ENCODE measurements at places on chromosomes 4 and X.
A peak's percentile ranks its signal among the peaks of the same experiment; 100 is the strongest.

- DNase-seq = no peak
Observed at GRCh38 chr4:118957722-118958445, 69.2 kb downstream of the SYNPO2 start.

DNA sequence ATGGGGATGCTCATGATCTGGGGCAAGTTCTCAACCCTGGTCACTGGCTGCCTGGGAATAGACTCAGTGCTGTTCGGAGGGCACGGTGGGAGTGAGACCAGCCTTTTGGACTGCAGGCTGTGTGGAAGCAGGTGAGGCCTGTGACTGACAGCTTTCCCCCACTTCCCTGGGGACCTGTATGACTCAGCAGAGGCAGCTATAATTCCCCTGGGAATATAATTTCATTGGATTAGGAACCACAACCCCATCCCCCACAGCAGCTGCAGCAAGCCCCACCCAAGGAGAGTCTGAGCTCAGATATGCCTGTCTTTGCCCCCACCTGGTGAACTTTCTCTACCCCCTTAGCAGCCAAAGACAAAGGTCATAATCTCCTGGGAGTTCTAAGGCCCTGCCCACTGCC lies 408.6 kb downstream of the PPP3CA start:
- no peak for DNase-seq

DNA sequence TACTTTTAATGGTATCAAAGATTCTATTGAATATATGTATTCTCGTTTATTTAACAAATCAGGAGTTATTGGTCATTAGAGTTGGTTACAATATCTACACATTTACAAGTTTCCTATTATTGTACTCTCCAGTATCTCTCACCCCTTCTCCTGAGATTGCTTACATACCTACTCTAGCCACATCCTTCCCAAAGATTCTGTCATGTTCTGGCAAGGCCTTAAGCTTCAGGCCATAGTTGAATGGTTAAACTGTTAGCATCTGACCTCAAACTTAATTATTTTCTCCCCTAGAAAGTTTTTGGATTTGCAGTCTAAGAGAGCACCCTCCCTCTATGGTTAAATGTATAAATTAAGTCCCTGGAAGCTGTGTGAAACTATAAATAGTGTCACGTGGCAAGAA lies 784.2 kb downstream of the GLUD2 start:
- DNase-seq = no peak

GRCh38 chr4:3530663-3531254 lies 1.5 kb downstream of the LRPAP1 start:
- no peak for DNase-seq

DNA sequence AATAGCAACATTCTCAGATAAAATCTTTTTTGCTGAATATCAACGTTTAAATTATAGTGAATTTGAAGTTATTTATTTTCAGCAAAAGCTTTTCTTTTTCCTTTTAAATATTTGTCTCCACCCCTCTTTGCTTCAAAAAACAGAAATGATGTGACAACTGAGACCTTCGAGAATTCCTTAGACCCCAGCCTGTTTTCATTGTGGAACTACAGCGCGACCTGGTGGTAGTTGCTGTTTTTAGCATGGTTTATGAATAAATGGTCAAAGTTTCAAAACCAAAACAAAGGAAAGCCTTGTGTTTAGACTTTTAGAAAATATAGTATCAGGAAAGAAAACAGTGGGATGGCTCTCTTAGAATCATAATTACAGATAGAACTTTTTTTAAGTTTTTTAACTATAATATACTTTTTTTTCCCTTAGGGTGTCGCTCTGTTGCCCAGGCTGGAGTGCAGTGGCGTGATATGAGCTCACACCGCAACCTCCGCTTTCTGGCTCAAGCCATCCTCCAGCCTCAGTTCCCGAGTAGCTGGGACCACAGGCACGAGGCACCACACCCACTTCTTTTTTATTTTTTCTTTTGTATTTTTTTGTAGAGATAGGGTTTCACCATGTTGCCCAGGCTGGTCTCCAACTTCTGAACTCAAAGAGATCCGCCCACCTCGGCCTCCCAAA lies 26.8 kb upstream of the TMEM184C start:
- DNase-seq = peak; percentile 10

- DNase-seq = no peak
Observed at GRCh38 chrX:132271311-132271778, 52.1 kb upstream of the RAP2C start.

DNA sequence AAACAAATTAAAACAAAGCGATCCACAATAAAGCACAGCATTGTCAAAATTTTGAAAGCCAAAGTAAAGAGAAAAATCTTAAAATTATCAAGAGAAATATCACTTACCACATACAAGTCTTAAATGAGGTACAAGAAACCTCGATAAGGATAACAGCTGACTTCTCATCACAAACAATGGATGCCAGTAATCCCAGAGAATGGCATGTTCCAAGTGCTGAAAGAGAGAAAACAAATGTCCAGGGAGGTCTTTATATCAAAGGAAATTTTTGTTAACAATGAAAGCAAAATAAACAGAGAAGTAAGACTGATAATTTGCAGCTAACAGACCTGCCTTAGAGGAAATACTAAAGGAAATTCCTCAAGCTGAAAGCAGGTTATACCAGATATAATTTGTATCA lies 460.4 kb upstream of the HS3ST1 start:
- DNase-seq = no peak

DNA sequence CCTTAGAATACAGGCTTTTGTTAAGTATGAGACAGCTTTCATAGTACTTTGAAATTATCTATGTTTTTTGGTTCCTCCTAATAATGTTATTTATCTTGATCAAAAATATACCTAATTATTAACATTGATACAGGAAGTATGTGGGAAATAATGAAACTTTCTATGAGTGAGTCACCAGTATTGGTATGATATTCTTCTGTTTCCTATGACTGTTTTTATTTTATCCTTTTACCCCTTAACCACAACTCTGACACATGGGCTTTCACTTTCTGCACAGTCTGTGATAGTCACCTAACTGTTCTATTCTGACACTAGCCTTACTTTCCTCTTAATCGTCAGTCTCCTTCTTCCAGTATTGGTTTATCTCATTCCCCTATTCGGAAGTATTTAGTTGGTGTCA lies 4.7 kb downstream of the THAP9 start:
- no peak for DNase-seq

DNA sequence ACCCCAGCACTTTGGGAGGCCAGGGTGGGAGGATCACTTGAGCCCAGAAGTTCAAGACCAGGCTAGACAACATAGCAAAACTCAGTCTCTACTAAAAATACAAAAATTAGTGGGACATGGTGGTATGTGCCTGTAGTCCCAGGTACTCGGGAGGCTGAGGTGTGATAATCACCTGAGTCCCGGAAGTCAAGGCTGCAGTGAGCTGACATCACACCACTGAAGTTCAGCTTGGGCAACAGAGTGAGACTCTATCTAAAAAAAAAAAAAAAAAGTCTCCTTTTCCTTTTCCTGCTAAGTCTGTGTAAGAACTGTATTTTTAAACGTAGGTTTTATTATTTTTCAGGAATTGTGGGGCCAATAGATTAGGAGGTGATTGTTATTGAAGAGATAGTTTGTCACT lies 356.7 kb downstream of the ARHGAP24 start:
- DNase-seq = no peak
